ENCODE measurements at places on chromosomes 16 and 17.
A peak's percentile ranks its signal among the peaks of the same experiment; 100 is the strongest.

- no peak for DNase-seq
These were observed 25.9 kb upstream of the SMURF2 start for GRCh38 chr17:64687961-64688360.

DNA sequence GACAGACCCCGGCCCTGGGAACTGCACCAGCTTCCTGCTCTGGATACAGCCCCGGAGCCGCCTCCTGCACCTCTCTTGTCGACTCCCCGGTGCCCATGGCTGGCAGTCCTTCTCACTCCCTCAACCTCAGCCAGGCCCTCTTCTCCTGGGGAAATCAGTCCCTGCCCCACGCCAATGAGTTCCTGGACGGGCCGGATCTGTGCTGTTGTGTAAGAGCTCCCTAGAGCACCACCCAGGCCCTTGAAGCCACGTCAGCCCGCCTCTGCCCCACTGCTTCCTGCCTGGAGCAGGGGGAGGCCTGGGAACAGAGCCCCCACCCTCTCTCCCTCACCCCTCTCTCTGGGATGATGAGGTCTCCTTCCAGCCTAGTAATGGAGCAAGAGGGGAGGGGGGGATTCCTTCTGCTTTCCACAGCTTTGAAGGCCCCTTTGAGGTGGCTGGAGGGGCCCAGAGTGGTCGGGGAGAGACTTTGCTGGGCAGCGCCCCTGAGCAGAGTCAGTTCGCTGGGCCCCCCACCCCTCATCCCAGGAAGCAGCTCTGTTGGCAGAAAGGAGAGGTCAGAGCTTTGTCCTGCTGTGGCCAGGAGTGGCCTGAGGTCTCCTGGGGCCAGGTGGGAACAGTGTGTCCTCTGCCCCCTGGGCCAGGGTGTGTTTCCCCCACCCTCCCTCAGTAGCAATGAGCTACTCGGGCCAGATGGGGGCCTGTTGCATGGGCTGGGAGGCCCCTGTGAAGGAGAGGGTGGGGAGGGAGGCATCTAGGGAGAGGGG is 3.8 kb downstream of the PRR29 start:
- DNase-seq: no peak

GRCh38 chr17:6572972-6573370 is 16.6 kb upstream of the PITPNM3 start:
- no peak for DNase-seq

DNA sequence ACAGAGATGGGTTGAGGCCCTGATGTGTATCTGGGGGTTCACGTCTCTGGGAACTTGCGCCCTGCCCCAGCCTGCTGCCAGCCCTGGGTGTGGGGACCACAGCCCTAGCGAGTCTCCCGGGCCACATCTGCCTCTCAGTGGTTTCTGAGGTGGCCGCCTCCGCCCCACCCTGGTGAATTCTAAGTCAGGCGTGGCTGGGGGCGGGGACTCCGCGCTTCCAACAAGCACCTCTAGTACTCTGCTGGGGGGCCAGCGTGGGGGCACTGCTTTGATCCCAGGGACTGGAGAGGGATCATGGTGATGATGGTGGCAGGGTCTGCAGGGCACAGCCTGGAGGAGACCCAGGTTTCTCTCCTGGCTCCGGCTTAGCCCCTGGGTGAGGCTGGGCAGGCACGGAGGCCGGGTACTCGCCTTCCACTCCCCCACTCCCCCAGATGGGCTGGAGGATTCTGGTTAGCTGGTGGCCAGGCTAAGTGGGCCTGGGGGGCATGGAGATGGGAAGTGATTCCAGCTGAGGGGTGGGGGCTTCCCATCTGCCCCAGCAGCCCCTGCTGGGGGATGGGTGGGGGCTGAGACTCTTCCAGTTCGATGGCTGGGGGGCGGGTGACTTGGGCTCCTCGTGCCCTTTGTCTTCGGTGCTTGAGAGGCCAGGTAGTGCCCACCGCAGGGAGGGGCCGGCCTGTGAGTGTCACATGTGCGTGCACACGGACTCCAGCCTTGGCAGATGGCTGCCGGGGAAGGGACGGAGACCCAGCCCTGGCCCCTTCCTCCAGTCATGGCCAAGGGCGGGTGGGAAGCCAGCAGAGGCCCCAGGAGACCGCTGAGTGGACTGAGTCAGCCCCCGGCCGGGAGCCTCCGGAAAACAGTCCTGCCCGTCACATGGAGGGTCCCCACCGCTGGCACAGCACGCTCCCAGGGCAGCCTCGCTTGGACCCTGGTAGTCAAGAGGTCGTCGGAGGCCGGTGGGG is 3.9 kb downstream of the GLIS2 start:
- peak; percentile 72 for DNase-seq

DNA sequence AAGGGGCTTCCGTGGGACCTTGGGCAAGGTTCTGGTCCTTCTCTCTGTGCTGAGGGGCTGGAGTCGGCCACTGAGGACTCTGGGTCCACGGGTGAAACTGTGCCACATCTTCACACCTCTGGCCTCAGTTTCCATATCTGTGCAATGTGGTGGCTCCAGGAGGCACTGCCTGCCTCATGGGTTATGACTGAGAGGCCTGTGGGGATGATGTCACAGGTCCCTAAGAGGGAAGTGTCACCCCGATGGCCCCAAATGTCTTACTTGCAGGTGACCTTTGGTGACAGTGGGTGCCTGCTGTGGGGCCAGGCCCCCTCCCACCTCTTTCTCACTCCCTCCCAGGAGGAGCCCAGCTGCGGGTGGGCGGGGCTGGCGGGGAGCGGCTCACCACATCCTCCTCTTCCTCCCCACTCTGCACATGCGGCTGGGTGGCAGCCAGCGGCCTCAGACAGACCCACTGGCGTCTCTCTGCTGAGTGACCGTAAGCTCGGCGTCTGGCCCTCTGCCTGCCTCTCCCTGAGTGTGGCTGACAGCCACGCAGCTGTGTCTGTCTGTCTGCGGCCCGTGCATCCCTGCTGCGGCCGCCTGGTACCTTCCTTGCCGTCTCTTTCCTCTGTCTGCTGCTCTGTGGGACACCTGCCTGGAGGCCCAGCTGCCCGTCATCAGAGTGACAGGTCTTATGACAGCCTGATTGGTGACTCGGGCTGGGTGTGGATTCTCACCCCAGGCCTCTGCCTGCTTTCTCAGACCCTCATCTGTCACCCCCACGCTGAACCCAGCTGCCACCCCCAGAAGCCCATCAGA is at the start of gene IL21R:
IL21R (plus strand) TSS at position 407 of the 801 bp plus-strand sequence. CDS start 27,898 bp downstream, outside the sequence.
- DNase-seq: peak; percentile 91

- no peak for DNase-seq
These were observed 14.6 kb upstream of the CLEC10A start for GRCh38 chr17:7094652-7095019.

GRCh38 chr17:2172077-2172851 is 117.4 kb downstream of the HIC1 start:
- DNase-seq: no peak

DNA sequence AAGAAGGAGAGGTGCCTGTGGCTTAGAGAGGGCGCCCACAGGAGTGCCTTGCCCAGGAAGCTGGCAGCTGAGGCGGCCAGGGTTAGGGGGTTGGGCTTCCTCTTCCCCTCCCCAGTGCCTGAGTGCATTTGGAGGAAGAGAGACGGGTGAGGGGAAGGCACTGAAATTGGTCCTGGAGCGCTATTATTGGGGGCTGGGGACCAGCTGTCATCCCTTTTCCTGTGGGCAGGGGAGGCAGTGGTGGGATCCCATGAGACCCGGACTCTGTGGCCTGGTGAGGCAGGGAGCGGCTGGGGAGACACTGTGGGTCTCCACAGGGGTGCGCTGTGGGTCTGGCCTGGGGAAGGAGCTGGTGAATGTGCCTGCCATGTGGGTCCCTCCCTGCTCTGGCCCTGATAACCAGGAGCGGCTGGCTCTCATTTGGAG is 259.7 kb downstream of the SEC14L1 start:
- peak; percentile 82 for DNase-seq

- DNase-seq: no peak
These were observed 29.8 kb upstream of the ABCC11 start for GRCh38 chr16:48277158-48277557.

GRCh38 chr17:75763613-75764416 is 1.2 kb downstream of the GALK1 start:
- DNase-seq: no peak

- DNase-seq: no peak
These were observed 10.3 kb downstream of the MLLT6 start for GRCh38 chr17:38715216-38715943.

DNA sequence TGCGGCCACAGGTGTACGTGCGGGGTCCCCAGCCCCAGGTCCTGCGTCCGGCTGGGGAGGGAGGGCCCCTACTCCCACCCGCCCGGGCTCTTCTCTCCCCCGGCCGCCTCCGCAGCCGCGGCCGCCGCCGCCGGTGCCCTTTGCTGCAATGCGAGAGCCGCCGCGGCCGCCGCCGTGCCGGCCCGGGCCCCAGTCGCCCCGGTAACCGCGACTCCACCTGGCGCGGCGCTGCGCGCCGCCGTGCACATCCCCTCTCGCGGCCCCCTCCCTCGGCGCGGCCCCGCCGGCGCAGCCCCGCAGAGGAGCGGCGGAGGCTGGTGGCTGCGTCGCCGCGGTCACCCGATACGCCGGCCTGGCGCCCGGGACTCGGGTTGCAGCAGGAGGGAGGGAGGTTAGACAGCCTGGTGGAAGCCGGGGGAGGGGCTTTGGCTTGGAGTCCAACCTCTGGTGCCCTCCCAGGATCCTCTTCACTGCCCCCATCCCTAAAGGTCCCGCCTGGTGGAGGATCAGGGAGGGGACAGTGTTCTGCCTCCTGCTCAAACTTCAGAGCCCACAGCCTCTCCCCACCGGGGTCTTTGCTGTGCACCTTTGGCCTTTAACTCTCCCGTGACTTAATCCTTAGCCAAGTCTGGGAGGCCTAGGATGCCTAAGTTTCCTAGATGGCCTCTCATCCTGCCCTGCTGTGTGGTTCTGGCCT is 32.9 kb downstream of the SRCIN1 start:
- peak; percentile 14 for DNase-seq

GRCh38 chr16:67517661-67518423 is 10.8 kb upstream of the RIPOR1 start:
- no peak for DNase-seq

DNA sequence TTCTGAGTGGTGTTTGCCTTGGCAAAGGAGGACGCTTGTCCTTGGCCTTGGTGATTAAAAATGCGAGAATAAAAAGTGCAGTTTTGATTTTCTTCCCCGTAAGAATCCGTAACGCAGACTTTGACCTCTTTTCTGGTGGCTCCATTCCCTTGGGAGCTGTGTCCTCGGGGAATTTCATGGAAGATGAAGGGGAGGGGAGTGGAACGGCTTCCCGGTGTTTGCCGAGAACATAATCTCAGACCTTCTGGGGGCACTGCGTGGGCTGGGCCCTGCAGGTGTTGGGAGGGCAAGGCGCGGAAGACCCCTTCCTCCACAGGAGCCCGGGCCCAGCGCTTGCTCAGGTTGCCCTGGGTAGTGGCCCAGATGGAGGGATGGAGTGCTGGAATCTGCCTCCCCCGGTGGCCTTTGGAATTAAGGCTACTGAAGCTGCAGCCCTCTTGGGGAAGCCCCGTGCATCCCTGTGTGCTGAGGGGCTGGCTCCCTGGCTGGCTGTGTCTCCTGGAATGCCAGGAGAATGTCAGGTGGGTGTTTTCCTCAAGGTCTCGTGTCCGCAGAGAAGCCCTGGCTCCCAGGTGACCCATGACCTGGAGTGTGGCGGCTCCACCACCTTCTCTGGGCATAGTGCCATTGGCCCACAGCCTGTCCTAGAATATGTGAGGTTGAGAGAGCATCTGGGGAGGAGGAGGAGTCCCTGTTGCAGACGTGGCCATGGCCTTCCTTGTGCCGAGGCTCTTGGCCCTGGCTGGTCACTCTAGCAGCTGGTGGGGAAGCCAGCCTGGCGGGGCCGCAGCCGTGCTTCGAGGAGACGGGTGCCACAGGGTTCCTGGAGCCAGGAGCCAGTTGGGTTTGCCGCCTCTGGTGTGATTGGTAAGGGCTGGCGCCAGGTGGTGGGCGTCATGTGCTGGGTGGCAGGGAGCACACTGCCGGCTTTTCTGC is 3.1 kb downstream of the BAIAP2 start:
- no peak for DNase-seq

DNA sequence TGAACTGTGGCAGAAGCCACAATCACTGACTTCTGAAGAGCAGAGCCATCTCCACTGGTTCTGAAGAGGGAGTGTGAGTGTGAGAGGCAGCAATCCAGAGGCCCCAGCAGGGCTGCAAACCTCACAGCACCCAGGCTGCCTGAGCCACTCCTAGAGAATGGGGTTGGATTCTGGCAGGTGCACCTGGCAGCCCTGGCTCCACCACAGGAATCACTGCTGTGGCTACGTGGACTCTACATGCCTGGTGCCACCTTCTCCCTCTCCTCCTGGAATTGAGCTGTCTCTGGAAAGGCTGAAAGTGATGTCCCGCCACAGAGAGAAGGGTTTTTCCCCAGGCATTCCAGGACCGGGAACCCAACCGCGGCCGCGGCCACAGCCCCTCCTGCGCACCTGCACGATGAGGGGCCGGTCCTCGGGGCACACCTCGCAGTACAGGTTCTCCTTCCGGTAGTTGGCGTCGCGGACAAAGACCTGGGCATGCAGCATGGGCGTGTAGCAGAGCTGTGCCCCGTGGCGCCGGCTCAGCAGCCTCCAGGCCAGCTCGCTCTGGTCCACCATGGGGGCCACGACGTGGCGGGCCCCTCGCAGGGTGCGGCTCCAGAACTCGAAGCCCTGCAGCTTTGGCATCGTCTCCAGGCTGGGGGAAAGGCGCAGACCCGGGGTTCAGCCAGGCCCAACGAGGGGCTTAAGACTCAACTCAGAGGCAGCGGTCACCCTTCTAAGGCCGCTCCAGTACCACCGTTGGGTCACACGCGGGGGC is 991 bp downstream of the DUS1L start:
- no peak for DNase-seq

DNA sequence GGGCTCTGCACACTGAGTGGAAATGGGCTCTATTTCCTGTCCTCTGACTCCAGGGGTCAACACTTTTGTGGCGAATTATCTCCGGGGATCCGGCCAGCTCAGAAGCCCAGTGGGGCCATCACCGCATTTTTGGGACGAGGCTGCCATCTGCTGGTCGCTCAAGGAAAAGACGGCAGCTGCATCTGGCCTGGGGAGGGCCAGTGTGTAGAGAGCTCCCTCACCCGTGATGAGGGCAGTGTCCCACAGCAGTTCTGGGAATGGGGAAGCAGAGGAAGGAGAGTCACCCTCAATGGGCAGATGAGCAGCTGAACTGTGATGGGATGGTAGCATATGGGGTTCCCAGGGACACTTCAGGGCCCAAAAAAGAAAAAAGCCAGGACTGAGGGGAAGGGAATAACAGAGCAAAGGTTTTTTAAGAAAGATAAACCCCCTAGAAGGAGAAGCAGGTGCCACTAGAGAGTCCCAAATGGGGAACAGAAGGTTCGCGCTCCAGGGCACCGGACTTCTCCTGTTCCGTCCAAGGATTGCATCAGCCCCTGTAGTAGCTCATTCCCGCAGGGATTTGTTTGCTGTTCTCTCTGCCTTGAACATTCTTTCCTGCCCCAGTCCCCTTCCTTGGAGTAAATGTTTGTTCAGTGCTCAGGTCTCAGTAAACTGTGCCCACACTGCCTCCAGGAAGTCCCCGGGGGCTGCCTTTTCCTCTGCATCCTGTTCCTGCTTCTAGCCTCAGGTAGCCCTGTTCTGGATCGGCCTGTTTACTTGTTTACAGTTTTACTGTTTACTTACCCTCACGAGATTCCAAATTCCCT is 9.3 kb upstream of the ABCC12 start:
- peak; percentile 58 for DNase-seq

GRCh38 chr17:81093619-81094508 is 58.9 kb downstream of the BAIAP2 start:
- no peak for DNase-seq

GRCh38 chr16:82560805-82561325 is 65.9 kb upstream of the CDH13 start:
- DNase-seq: no peak

- no peak for DNase-seq
These were observed 46.3 kb downstream of the CYB5D2 start for GRCh38 chr17:4189280-4189679.

GRCh38 chr16:2196162-2196980 is at the start of gene CASKIN1:
Gene CASKIN1 (minus strand): TSS chr16:2196605. CDS start chr16:2196432, 173 bp downstream.
- DNase-seq: no peak

GRCh38 chr17:12021623-12022140 is 1.0 kb downstream of the MAP2K4 start:
- DNase-seq: no peak
